ENCODE measurements at places on chromosomes 5 and 9. TPM values are rescaled to one million over a fixed set of nuclear protein-coding genes. Genes with fewer than 3 reads are reported as not detected.
A peak's percentile ranks its signal among the peaks of the same experiment; 100 is the strongest.

GRCh38 chr9:32339424-32339823 is 45.0 kb upstream of the ACO1 start:
- DNase-seq = no peak

DNA sequence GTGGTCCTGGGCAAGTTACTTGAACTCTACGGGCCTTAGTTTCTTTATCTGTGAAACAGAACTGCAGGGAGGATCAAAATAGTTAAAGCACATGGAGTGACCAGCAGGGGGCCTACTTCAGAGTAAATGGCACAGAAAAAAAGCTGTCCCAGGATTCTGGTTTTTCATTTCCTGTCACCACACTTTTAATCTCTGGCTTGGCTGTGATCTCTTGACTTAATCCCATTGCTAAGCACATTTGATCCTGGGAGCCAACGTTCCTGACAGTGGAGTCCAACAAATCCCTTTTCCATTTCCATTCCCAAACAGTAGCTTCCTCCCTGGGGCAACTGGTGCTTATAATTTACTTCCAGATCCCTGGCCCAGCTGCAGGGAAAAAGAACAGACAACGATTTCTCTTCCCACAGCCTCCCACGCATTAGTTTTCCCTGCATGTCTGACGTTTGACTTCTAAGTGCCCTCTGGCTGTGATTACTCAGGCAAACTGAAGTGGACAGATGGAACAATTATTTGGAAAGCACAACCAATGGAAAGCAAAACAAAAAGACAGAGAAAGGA is 136.5 kb upstream of the STK32A start:
- DNase-seq = peak; percentile 41

GRCh38 chr5:141010047-141010793 is 41.0 kb upstream of the PCDHB1 start:
- DNase-seq = no peak

DNA sequence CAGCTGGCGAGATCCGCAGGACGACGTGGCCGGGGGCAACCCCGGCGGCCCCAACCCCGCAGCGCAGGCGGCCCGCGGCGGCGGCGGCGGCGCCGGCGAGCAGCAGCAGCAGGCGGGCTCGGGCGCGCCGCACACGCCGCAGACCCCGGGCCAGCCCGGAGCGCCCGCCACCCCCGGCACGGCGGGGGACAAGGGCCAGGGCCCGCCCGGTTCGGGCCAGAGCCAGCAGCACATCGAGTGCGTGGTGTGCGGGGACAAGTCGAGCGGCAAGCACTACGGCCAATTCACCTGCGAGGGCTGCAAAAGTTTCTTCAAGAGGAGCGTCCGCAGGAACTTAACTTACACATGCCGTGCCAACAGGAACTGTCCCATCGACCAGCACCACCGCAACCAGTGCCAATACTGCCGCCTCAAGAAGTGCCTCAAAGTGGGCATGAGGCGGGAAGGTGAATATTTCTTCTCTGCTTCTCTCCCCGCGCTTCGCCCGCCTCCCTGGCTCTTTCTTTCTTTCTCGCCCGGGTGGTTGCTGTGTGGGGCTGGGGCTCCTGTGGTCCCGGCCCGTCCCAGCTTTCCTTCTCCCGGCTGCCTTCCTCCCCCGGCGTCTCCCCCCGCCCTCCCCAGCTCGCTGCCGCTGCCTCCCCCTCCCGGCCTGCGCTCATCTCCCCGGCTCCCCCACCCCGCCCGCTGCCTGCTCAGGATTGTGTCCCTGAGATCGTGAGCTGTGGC is 2.2 kb downstream of the NR2F1 start:
- no peak for DNase-seq

GABRA1 gene
- total RNA-seq = not detected

SPOCK1 gene
- total RNA-seq = 21.6 TPM

CSF2 gene
- not detected for total RNA-seq

HTR4 gene
- 1.1 TPM for total RNA-seq
